ENCODE measurements at places on chromosomes 13 and 19.

GRCh38 chr19:24054044-24054935, 32.7 kb upstream of the ZNF254 start:
- DNase-seq: no peak

DNA sequence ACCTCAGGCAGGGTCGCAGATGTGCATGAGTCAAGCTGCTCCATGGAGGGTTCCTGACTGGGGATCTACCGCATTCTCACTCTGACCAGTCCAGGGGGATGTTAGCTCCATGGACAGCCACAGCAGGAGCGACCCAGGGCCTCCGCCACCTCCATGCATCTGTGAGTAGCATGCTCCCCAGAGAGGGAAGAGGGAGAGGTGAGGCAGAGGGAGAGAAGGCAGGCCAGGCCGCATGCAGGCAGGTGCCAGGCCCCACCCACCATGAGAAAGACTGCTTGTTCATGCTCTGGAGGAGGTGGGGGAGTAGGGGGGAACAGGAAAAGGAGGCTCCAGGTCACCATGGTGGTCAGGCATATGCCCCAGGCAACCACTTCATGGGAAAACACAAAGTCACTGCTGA, 20.3 kb downstream of the TUBA3C start:
- no peak for DNase-seq

DNA sequence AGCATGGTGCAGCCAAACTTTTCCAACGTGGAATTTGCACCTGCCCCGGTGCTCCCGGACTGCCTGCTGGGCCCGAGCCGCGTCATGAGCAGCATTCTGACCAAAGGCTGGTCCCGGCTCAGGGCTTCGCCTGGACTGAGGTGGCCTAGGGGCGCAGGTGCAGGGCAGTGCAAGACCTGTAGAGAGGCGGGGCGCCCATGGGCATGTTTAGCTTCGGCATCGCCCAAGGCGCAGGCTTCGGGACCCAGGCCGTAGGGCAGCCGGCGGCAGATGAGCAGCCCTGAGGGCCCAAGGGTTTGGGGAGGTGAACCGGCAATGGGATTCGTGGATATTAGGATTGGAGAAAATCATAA, 23.8 kb downstream of the LRFN3 start:
- no peak for DNase-seq

DNA sequence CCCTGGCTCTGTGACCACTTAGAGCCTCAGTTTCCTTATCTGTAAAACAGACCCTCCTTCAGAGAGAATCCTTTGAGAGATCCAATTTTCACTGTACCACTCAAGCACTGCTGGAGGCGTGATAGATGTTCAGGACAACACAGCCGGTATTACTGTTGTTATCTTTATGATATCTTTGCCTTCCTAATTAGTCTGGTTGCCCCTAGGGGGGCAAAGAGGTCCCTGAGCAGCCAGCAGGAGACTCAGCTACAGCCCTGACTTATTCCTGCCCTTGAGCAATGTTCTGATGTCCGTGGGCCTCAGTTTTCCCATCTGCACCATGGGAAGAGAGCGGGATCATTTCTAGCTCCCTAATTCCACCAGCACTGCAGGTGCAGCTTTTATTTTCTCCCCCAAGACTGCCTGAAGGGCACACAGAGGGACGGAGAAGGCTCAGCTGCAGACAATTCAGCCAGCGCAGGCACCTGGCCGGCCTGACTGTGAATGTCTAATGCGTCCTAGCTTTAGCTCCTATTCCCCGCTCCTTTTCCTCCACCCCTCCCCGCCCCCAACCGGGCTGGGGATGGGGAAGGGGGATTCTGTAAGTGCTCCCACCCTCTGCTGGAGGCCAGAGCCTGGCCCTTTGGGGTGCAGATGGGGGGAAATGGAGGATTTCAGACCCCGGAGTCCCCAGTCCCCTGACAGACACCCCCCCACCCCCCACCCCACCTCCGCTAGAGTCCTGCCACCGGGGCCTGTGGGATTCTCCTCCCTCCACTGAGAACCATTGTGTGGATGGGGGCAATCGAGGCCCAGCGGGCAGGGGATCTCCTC, 16.2 kb downstream of the TLE5 start:
- no peak for DNase-seq

DNA sequence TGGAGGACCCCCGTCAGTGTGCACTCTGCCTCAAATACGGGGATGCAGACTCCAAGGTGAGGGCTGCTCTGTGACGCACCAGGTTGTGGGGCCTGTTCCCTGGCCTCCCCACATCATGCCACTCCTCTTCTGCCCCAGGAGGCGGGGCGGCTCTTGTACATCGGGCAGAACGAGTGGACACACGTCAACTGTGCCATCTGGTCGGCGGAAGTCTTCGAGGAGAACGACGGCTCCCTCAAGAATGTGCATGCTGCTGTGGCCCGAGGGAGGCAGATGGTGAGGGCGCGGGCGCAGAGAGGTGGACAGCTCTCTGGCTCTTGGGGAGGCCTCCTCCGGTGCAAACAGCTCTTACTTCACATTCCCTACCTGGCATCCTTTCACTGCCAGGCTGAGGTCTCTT, 11.2 kb downstream of the KMT2B start:
- DNase-seq: no peak

DNA sequence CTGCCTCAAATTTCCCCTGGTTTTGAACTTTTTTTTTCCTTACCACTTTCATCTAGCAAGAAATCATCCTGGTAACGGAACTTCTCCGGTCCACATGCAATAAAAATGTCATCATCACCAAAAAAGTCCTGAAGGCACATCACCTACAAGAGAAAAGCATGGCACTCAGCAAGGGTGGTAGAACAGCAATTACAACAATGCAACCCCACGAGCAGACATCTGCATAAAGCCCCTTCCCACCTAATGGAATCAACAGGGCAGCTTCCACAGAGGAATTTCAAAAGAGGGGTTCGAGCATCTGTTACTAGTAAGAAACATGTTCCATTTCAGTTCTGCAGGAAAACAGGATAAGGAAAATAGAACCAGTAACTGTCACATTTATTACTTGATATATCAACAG, 183.9 kb downstream of the DCLK1 start:
- DNase-seq: no peak

Measured in Calu3 (cell line).